Brain pericyte (primary cell): ENCODE measurements at places on chromosomes 5 and 9.

DNA sequence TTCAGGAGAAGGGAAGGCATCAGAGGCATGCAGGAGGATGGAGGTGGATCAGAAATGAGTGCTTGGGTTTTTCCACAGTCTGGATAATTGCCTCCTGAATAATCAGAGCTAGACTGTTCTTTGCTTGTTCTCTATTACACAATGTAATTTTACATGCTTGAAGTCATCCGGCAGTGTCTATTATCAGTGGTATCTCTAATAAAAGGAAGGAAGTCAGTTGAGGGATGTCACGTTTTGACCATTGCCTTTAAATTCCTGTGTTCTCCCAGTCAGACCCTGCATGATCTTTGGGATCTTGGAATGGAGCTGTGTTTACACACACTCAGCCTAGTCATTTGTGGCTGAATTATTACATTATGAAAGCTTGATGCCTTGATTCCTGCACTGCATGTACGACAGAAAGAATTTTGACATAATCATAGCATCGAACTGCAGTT is 91.0 kb downstream of the PDE8B start:
- DNase-seq: no peak

DNA sequence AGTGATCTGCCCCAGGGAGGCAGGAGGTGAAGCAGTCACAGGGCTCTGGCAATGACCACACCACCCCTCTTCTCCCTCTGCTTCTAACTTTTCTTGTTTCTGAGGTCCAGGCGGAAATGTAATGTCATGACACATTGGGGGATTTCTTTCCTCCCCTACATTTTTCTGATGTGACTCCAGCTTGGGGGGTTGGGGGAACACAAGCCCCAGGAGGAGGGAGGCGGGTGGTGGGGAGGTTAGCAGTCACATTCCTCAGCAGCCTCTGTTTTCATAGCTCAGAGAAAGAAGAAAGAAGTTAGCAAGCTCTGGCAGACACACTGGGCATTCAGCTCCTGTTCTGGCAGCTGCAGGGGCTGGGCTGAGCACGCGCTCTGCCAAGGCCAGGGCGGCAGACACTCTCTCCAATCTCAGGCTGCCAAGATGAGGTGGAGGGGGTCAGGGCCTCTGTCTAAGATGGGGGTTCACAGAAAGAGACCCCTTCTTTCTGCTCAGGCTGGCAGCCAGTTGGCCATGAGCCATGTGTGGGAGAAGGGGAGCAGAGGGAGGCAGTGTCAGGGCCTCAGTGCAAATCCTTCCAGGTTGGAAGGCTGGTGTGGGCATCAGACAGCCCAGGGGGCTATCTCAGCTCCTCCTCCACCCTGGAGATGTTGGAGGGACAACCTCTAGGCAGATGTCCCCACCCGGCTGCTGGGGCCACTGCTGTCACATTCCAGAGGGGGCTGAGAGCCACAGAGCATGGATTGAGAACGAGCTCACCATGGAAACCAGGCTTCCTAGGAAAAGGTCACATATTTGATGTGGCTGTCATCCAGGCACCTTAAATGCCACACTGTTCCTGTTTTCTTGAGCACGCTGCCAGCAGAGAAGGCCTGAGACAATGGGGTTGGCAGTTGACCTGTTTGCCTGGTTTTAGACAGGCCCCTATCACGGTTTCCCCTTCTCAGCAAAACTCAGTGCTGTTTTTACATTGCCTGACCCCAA is 20.1 kb upstream of the PFDN1 start:
- DNase-seq: no peak

- no peak for DNase-seq
Observed at GRCh38 chr9:133057006-133057405, 4.8 kb upstream of the CEL start.

DNA sequence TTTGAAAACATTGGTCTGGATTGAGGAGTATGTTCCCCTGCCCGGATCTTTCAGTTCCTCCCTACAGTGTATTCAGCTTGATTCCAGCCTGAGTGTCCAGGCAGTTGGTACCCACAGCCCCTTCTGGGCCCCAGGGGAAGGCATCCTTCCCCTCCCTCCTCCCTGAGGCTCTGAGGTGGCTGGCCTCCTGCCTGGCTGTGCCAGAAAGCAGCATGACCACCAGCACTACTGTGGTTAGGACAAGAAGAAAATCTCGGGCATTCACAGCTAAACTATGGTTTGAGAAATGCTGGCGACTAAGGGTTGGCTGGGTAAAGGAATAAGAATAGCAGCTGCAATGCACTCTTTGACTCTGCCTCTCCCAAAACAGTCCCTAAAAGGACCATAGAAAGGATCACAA is 84.6 kb upstream of the LIFR start:
- DNase-seq: no peak

GRCh38 chr5:10153394-10153793 is 96.3 kb downstream of the ATPSCKMT start:
- DNase-seq: no peak

GRCh38 chr5:15837551-15838289 is 337.7 kb downstream of the FBXL7 start:
- DNase-seq: no peak

DNA sequence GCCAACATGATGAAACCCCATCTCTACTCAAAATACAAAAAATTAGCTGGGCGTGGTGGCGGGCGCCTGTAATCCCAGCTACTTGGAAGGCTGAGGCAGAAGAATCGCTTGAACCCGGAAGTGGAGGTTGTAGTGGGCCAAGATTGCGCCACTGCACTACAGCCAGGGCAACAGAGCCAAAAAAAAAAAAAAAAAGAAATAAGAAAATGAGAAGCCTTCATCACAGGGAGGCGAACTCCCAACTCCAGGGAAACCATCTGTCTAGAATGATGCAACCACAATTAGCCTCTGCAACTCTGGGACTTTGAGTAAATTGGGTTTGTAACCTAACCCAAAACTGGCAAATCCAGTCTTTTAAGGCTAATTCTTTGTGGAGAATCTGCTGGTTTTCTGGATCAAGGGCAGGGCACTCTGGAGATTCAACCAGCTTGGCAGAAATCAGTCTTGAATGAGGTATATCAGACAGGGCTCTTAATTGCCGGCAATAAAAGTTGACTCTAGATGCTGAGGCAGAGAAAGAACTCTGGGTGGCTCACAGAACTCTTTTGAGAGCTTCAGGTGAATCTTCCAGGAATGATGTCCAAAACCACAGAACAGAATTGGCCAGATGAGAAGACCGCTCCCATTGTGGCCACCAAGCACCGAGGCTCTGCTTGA is 9.9 kb downstream of the S100Z start:
- no peak for DNase-seq

DNA sequence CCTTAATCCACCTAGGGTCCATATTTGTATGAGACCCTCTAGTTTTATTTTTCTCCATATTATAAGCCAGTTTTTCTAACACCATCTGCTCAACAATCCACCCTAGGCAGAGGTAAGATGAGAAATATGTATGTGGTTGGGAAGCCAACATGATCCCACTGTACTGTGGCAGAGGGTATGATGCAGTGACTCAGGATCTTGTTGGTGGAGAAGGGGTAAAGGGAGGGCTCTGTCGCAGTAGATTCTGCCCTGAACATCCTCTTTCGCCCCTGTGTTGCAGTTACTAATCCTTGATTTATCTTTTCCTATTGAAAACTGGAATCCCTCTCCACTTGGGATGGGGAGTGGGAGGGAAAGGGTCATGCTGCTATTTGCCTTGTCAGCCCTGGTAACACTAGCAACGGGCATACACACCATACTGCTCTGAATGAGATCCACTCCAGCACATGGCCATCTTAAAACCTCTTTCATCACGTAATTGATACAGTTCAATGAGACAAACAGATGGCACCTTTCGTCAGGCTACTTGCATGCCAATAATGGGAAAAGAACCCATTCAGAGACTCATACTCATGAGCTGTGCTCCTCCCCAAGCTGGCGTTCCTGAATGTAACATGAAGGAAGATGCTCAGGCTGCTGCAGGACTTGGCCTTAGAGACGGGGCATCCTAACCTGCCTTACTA is 63.0 kb downstream of the ADAMTS12 start:
- DNase-seq: no peak

GRCh38 chr5:69074664-69075521 is 18.9 kb upstream of the SLC30A5 start:
- no peak for DNase-seq

GRCh38 chr9:114472765-114473446 is 32.4 kb downstream of the WHRN start:
- DNase-seq: no peak

- DNase-seq: no peak
Observed at GRCh38 chr9:101139082-101139481, 110.6 kb downstream of the PLPPR1 start.

DNA sequence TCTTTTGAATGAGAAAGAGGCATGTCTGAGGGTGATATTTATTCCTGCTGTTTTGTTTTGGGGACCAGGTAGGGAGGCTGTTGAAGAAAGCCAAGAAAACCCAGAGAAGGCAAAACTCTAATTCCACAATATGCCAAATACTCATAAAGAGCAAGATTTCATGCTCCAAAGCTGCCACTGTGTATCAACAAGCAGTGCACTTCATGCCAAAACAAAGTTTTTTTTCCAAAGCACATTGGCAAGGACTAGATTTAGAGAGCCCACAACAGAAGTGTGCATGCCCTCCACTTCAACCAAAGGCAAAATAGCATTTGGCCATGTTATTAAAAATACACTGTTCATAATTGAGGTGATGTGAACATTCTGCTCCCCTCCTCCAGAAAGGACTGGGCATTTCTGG is 229.9 kb downstream of the EBF1 start:
- DNase-seq: no peak

GRCh38 chr9:12814877-12815237 is 40.0 kb downstream of the LURAP1L start:
- DNase-seq: no peak

- no peak for DNase-seq
Observed at GRCh38 chr5:125491986-125492492, 745.6 kb upstream of the ZNF608 start.

DNA sequence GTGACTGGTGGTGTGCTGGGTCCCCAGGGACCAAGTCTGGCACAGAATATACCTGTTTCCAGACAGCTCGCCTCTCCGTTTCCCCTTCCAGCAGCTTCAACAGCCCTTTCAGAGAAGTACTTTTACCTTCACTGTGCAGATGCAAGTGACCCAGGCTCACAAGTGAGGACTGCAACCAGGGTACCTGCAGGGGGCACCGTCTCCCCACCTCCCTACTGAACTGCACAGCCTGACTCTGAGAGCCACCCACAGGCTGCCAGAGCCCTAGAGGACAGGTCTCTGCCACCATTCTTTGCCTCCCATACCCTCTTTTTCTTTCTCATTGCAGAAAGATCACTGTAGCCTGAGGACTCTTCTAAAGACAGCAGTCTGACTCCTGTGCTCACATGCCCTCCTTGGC is 15.4 kb downstream of the IL9 start:
- DNase-seq: no peak

GRCh38 chr5:59180515-59180914 is 597.6 kb downstream of the RAB3C start:
- no peak for DNase-seq
